ENCODE measurements at places on chromosomes 4 and X. TPM values are rescaled to one million over a fixed set of nuclear protein-coding genes. Genes with fewer than 3 reads are reported as not detected.

The CTSO gene
- total RNA-seq: 2.0 TPM

The STOX2 gene
- not detected for total RNA-seq

The HTR2C gene
- total RNA-seq: not detected

The CLCN4 gene
- 0.35 TPM for total RNA-seq

All from activated T-cell treated with anti-CD3 and anti-CD28 coated beads, Interleukin-2, amount 50 U/mL, for 4 hours (primary cell).